ENCODE measurements at places on chromosomes 4 and X.
A peak's percentile ranks its signal among the peaks of the same experiment; 100 is the strongest.

- DNase-seq: no peak
Measured at GRCh38 chr4:10619220-10619619, 65.3 kb downstream of the CLNK start.

DNA sequence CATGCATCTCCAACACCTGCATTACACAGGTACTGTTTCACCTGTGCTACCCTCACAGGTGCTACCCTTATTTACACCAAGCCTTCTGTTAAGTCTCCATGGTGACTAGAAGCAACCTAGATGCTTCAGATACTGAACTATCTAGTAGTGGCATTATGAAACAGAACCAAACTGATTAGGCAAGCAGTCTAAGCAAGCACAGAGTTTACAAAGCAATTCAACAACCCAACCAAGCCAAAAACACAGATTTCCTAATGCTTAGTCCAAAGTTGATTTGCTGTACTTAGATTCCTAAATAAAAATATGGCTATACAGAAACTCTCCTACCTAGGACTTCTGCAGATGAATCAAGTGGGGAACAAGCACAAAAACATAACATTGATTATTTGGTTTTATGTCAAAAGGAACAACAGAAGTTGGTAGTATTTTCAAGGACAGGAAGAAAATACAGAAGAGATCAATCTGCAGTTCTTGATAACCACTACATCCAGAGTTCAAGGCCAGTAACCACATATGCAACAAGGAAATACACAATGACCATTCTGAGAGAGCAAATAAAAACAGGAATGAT is 3.2 kb downstream of the TAPT1 start:
- no peak for DNase-seq

DNA sequence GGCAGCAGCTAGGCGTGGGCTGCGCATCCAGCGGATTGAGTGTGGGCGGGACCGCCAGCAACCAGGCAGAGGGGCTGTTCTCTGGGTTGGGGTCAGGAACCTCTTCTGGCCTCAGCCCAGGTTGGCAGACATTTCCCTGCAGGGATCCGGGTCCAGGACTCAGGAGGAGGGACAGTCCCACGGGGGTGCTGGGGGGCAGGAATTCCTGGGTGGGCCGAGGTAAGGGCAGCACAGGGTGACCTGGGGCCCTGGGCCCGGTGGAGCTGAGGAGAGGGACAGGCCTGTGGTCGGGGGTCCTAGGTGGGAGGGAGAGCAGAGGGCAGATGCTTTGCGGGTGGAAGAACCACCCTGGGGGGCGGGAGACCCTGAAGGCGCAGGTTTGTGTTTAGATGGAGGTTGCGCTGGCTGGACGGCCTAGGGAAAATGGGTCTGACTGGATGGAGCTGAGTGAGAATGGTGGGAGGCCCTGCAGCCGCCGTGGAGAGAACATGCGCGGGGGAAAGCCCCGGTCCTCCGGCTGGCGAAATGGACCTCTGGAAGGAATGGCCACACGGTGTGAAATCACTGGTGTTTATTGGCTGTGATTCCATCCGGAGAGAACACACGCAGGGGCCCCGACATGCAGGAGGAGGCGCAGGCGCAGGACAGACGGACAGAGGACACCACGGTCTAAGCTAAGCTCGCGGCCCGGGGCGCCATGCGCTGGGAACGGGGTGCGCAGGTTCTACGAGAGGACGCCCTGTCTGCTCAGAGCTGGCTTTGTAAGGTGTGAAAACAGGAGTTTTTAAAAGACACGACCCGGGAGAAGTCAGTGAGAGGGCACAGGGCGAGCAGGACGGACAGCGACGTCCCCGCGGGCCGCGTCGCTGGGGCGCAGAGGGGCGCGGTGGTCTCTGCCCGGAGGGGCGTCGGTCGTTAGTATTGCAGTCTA is 41.3 kb downstream of the CPLX1 start:
- no peak for DNase-seq

GRCh38 chrX:147898951-147899350 is 12.8 kb upstream of the FMR1 start:
- no peak for DNase-seq

DNA sequence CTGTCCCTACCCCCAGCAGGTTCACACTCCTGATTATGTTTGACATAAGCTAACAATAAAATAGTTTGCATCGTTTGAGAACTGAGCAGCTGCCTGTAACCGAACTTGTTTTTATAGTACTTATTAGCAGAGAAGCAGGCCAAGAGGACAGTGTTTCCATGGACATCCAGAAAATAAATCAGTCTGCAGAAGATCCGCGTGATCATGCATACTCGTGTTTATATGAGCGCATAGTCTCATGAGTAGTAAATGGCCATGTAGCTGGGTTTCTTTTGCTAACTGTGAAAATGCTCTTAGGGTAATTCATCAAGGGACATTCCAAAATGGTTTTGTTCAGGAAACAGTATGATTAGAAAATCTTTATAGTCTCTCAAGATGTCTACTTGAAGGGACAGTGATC is 289.2 kb downstream of the DCTD start:
- no peak for DNase-seq

DNA sequence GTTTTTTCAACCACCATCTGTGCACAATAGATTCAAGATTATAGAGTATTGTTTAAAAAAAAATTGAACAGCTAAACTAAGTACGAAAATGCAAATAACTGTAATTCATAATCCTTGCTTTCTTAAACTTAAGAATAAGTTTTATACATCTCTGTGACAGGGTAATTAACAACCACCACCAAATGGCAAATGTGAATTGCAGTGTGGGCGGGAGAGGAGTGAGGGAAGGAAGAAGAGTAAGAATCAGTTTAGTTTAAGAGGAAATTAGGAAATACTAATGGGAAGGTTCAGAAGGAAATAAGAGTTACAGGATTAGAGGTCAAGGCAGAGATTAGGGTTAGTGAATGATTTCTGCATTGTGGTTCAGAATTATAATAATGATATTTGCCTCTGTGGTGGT is 430.9 kb downstream of the SPRY1 start:
- no peak for DNase-seq

- DNase-seq: no peak
Measured at GRCh38 chr4:112451104-112451503, 64.9 kb downstream of the NEUROG2 start.

- DNase-seq: no peak
Measured at GRCh38 chr4:40059362-40059761, 2.7 kb downstream of the N4BP2 start.

- no peak for DNase-seq
Measured at GRCh38 chr4:24475756-24476155, 108.6 kb downstream of the DHX15 start.

DNA sequence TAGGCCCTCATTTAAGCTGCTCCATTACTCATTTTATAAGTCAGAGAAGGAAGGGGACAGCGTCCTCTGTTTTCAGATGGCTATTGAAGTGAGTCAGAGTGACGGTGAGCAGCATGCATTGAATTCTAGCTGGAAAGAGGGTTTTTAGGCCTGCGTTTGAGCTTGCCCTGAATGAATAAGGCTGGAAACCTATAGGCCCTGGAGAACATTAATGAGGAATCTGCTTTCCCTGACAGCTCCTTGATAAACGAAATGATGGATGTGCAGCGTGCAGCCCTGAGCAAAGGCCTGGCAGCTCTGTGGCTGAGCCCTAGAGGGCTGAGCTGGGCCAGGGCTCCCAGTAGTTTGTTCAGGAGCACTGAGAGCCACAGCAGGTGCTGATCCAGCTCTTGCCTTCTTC is 33.4 kb downstream of the TBL1X start:
- DNase-seq: no peak

DNA sequence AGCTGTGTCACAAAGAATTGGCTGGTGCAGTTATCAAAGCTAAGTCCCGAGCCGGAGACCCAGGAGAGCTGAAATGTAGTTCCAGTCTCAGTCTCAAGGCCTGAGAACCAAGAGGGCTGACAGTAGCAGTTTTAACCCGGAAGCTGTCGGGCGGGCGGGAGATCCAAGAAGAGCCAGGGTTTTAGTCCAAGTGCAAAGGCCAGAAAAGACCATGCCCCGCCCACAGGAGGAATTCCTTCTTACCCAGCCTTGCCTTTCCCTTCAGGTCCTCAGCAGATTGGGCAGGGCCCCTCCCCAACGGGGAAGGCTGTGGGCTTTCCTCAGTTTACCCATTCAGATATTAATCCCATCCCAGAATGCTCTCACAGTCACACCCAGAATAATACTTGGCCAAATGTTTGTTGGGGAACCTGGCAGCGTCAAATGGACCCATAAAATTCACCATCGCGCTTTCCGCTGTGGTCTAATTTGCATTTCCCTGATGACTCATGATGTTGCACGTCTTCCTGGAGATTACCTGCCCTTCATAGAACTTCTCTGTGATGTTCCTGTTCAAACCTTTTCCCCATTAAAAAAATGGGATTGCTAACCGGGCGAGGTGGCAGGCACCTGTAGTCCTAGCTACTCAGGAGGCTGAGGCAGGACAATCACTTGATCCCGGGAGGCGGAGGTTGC is 16.2 kb downstream of the MAEA start:
- DNase-seq: no peak

DNA sequence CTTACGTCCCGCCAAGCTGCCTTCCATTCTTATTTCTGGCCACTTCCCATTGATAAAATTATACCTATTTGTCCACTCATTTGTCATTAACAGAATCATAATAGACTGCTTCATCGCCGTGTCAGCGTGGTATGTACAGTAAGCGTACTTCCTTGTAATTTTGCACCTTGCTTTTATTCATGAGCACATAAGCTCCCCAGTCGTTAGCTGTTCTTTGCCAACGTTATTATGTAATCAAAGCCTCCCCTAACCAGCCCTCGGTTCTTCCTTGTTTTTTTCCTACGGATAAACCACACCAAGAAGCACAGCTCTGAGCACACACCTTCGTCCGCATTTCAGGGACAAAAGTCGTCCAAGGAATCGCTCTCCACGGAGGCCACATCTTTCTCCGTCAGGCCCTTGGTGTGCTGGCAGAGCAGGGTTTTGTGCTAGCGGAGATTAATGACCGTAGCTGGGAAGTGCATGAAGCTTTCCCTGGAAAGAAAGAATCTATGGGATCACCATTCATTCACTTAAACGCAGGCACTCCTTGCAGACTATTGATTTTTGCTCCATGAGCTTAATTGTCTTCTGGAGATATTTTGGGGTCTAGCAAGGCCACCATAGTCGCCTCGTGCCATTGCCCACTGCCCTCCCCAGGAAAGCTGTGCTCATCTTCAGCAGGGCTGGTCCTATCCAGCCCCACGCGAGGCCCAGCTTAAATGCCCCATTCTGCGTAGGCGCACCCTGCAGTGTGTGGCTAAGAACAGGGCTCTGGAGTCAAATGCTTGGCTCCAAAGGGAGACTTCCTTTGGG is 200.9 kb upstream of the PSAPL1 start:
- peak; percentile 44 for DNase-seq

GRCh38 chr4:102501447-102501696 is 213 bp downstream of the NFKB1 start:
- no peak for DNase-seq

- peak; percentile 14 for DNase-seq
Measured at GRCh38 chr4:23614284-23614892, 275.5 kb downstream of the PPARGC1A start.

- DNase-seq: no peak
Measured at GRCh38 chrX:72003811-72004750, 93.4 kb downstream of the NHSL2 start.

GRCh38 chr4:186360551-186360950 is 94.6 kb downstream of the F11 start:
- no peak for DNase-seq

DNA sequence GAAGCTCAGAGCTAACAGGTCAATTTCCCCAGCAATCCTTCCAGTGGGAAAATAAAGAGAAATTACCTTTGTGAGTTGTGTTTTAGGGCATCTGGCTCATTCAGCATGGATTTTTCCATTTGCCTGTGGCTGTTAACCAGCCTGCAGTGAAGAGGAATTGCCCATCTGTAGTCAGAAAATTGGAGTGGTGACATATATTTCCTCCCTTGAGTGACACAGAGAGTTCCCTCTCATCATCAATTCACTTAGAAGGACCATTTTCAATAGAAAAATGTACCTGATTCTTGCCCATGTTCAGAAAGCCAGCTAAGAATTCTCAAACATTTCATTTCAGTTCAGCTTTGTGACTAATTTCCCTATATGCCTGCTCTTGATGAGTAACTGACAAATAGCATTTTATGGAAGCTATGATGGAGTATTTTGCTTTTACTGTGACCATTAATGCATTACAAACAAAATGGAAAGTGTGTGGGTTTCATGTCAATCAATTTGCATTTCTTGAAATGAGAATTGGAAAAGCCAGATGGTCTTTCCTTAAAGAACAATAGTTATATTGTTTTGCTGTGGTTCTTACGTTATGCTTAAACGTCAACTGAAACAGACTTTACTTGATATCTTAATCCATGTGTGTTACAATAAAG is 155.8 kb downstream of the NWD2 start:
- DNase-seq: no peak

DNA sequence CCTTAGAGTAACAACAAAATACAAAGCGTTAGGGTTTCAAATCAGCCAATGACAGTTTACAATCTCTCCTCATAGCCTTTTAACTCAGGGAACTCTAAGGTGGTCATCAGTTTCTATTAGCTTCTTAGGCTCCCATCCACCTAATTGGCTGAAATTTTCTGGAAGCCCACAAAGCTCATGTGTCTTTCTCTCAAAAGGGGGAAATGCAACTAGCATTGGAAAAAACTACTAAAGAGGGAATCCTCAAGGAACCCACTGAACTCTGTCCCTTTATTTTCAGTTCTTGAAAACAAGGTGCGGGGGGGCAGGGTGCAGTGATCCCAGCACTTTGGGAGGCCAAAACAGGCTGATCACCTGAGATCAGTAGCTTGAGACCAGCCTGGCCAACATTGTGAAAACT is 56.4 kb downstream of the PDGFC start:
- peak; percentile 31 for DNase-seq

- no peak for DNase-seq
Measured at GRCh38 chrX:43345166-43345565, 310.9 kb upstream of the MAOA start.

DNA sequence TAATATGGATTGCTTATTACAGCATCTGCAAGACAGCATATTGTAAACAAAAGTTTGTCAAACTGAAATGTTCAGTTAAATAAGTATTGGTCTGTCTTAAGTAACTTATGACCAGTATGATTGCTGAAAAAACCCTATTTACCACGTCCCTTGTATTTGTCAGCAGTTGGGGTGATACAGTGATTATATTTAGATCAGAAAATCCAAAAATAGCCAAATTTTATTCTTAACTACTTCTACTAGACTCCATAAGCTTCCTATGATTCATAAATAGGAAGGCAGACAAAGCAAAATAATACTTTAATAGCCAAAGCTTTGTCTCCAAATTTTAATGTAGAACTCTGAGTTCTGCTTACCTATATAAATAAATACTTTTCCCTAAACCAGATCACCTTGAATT is 45.3 kb downstream of the TBCK start:
- DNase-seq: no peak

- peak; percentile 3 for DNase-seq
Measured at GRCh38 chrX:115898382-115899001, 272.1 kb upstream of the AGTR2 start.

- peak; percentile 75 for DNase-seq
Measured at GRCh38 chrX:132491191-132491590, 2.4 kb upstream of the MBNL3 start.
